ENCODE measurements at places on chromosomes 6 and 20.

- no peak for ATAC-seq
Measured at GRCh38 chr6:96789871-96790270, 47.4 kb downstream of the GPR63 start.

- ATAC-seq, result no peak
Measured at GRCh38 chr6:133034509-133035206, 206.5 kb upstream of the EYA4 start.

- peak; percentile 96 for ATAC-seq
Measured at GRCh38 chr6:25302677-25303128, 23.5 kb downstream of the CARMIL1 start.

GRCh38 chr6:32886681-32887383 lies 32.8 kb downstream of the PSMB9 start:
- ATAC-seq, result peak; percentile 60

- no peak for ATAC-seq
Measured at GRCh38 chr20:54727490-54727889, 252.1 kb downstream of the DOK5 start.

GRCh38 chr6:148760568-148761526 lies 14.0 kb downstream of the UST start:
- ATAC-seq, result peak; percentile 78

DNA sequence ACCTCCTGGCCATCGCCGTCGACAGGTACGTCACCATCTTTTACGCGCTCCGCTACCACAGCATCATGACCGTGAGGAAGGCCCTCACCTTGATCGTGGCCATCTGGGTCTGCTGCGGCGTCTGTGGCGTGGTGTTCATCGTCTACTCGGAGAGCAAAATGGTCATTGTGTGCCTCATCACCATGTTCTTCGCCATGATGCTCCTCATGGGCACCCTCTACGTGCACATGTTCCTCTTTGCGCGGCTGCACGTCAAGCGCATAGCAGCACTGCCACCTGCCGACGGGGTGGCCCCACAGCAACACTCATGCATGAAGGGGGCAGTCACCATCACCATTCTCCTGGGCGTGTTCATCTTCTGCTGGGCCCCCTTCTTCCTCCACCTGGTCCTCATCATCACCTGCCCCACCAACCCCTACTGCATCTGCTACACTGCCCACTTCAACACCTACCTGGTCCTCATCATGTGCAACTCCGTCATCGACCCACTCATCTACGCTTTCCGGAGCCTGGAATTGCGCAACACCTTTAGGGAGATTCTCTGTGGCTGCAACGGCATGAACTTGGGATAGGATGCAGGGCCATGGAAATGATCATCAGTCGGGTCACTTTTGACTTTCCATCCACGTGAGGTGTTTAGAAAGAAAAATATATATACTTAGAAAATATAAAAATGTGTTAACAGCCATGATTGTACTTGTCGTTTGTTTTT lies 868 bp downstream of the MC3R start:
- no peak for ATAC-seq

GRCh38 chr6:148200293-148200692 lies 142.3 kb upstream of the SASH1 start:
- peak; percentile 82 for ATAC-seq

GRCh38 chr6:42443312-42444060 lies 8.2 kb downstream of the TRERF1 start:
- ATAC-seq, result no peak

DNA sequence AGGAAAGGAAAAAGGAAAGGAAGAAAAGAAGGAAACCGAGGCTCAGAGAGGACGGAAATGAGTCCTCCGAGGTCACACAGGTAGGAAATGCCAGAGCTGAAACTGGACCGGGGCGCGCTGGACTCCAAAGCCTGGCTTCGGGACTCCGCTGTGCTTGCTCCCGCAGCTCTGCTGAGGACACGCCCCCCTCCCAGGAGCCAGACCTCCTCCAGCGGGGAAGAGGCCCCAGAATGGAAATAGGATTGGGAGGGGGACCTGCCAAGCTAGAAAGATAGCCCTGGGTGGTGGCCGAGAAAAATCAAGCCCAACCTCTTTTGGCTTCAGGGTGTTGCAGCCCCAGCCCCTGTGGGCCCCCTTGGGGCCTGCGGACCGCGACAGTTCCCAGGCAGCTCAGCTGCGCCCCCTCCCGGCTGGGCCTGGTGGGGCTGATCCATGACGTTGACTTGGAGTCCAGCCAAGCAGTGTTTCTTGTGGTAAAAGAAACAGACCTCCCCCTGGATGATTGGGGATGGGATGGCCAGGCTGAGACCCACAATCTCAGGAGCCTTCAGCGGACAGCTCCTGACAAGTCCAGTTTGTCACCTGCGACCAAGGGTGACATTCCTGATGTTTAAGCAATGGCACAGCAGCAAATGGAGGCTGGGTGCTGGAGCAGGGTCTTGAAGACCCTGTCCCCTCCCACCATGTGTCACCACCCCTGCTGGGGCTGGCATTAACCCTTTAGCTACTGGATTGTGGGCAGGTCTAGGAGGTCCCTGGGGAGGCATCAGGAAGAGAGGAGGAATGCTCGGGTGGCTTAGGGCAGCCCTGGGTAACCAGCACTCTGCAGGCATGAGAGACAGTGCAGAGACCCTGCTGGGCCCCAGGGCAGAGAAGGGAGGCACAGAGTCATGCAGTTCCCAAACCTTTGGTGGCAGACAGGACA lies 55.4 kb downstream of the RIPOR3 start:
- ATAC-seq, result peak; percentile 38

DNA sequence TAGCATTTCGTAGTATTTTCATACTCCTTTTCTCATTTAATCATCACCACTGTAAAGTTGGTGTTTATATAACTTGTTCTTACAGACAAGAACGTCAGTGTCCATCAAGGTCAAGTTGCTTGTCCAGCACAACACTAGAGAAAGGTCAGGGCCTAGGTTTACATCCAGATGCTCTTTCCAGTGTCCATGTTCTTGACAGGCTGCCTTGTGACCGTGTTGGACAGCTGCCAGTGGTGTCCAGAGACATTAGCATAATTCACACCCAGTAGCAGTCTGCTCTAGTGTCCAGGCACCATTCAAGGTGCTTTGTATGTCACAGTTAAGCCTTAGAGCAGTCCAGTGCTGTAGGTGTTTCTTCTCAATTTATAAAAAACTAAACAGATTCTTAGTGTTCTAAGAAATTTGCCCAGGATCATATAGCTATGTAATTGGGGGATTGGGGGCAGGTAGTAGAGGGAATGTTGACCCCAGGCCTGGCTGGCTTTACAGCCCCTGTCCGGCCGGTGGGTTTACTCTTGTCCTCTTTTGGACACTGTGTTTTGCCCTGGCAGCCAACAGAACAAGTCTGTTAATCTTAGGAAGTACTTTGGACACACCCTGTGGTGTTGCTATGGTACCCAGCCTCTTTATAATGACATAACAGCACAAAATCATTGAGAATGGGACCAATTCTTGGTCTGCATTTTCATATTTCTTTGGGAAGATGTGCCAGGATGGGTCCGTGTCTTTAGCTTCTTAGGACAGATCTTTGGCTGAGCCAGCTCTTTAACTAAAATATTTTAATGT lies 8.0 kb downstream of the STK35 start:
- peak; percentile 11 for ATAC-seq

DNA sequence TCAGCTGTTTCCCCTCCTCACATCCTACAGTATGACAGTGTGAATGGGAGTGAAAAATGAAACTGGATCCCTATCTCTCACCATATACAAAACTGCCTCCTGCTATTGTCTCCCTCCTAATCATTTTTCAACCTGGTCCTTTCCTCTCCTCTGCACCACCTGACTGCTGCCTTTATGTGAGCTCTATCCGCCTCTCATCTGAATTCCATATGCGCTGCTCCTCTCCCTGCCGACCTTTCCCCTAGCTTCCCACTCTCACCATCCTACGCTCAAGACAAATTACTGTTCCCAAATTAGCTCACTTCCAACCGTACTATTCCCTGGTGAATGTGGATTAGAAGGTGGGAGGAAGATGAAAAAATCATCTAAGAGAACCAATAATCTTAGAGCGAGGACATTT lies 148.4 kb upstream of the FBXL4 start:
- ATAC-seq, result no peak

GRCh38 chr6:110324548-110324947 lies 33.6 kb downstream of the METTL24 start:
- ATAC-seq, result no peak

- no peak for ATAC-seq
Measured at GRCh38 chr6:134630508-134631121, 312.7 kb upstream of the SGK1 start.

DNA sequence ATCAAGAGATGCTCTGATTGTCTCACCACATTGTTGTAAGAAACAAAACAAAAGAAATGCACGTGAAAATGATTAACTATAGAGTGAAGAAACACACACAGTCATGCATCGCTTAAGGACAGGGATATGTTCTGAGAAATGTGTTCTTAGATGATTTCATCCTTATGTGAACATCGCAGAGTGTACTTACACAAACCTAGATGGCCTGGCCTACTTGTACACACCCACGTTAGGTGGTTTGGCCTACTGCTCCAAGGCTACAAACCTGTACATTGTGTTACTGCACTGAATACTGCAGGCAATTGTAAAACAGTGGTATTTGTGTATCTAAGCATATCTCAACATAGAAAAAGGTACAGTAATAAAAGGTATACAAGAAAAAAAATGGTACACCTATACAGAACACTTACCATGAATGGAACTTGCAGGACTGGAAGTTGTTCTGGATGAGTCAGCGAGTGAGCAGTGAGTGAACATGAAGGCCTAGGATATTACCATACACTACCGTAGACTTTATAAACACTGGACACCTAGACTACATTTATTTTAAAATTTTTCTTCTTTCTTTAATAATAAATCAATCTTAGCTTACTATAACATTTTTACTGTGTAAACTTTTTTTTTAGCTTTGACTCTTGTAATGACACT lies 48.6 kb downstream of the FKBP5 start:
- ATAC-seq, result no peak

- peak; percentile 50 for ATAC-seq
Measured at GRCh38 chr6:142679907-142680700, 264.9 kb downstream of the HIVEP2 start.

GRCh38 chr6:35573495-35574110 lies 60.9 kb upstream of the TULP1 start:
- ATAC-seq, result no peak

GRCh38 chr20:58944610-58945009 lies 36.4 kb upstream of the NELFCD start:
- no peak for ATAC-seq

DNA sequence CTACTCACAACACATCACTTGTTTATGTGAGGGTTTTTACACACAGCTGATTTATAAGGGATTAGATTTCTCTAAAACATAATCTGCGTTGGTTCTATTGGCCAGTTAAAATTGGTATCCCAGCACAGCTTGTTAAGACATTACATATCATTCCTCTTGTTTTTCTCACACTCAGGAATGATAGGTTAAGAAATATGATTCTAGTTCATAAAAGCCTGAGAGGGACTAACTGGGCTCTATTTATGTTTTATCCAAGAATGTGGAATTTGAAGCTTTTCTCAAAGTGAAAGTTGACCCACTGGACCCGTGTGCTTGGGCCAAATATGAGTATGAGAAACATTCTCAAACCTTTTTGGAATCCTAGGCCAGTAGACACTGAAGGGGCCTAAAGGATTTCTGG lies 117.3 kb downstream of the TMEM170B start:
- ATAC-seq, result peak; percentile 29

GRCh38 chr6:149134511-149134933 lies 183.0 kb upstream of the TAB2 start:
- peak; percentile 80 for ATAC-seq

GRCh38 chr20:32574296-32575226 lies 10.6 kb downstream of the NOL4L start:
- ATAC-seq, result peak; percentile 87
